ENCODE measurements at places on chromosomes 11 and 22.
A peak's percentile ranks its signal among the peaks of the same experiment; 100 is the strongest.

DNA sequence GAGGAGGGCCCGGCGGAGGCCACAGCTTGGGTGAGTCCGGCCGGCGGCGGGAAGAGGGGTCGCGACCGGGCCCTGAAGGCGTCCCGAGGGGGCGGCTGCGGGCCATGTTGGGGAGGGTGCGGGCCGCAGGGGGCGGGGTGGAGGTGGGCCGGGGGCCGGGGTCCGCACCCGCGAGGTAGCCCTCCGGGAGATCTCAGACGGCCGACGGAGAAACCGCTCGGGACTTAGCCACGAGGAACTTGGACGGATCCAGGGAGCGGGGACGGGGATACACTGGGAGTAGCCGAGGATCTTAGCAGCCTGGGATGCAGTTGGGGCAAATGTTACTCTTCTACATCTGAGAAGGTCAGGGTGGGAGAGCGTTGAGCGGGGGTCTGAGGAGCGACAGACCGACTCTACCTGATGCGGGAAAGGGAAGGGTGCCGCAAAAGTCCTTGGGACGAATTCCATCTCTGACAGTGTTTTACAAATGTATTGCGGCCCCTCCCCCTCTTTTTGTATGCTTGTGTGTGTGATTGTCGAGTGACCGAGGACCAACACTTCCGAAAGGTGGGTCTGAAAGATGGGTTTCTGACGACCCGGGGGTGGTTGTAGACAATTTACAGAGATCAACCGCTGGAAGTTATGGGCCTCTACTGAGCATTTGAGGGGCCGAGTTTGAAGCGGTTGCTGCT is 658 bp downstream of the STIP1 start:
- DNase-seq: no peak

DNA sequence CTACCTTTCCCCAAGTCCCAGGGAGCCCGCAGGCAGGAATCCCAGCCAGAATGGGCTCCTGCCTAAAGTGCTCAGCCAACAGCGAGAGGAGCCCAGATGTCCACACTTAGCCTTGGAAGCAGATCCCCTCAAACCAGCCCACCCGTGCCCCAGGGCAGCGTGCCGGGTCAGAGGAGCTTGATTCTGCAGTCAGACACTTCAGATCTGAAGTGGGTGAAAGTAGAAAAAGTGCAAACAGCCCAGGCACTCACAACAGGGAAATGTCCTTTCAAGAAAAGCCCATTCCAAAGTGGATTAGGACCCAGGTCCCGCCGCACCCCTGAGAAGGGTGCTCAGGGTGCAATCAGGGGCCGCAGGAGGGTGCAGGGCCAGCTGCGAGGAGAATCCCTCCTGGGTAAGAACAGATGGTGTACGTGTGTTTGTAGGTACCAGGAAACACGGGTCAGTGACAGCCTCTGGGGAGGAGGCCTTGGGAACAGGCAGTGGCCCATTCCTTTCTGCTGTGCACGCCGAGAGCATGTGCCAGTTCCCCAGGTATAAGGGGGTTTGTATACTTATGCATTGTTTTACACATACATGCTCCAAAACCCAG is 17.7 kb downstream of the ELFN2 start:
- DNase-seq: no peak

DNA sequence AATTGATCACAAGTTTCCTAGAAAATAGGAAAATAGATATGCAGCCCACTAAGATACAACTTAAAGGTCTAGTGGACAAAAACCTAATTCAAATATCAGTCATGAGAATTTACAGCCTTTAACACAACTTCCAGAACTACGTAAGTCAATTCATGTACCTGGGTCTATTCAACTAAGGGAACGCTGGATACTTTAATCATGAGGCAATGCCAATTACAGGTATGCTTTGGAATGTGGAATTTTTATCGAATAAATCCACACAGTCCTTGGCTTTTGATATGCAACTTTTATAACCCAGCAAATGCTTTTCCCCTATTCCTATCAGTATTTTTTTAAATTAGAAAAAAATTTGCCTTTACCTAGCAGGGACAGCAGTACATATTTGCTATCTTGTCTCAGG is 289.5 kb upstream of the FAT3 start:
- no peak for DNase-seq

- no peak for DNase-seq
Observed at GRCh38 chr11:69924308-69925161, 105.3 kb upstream of the FGF3 start.

GRCh38 chr11:69482322-69482721 is 859 bp downstream of the LINC01488 start:
- DNase-seq: no peak

GRCh38 chr11:66868726-66869566 is 12.1 kb downstream of the LRFN4 start:
- DNase-seq: peak; percentile 47

- DNase-seq: no peak
Observed at GRCh38 chr11:123286761-123287160, 91.7 kb upstream of the CLMP start.

DNA sequence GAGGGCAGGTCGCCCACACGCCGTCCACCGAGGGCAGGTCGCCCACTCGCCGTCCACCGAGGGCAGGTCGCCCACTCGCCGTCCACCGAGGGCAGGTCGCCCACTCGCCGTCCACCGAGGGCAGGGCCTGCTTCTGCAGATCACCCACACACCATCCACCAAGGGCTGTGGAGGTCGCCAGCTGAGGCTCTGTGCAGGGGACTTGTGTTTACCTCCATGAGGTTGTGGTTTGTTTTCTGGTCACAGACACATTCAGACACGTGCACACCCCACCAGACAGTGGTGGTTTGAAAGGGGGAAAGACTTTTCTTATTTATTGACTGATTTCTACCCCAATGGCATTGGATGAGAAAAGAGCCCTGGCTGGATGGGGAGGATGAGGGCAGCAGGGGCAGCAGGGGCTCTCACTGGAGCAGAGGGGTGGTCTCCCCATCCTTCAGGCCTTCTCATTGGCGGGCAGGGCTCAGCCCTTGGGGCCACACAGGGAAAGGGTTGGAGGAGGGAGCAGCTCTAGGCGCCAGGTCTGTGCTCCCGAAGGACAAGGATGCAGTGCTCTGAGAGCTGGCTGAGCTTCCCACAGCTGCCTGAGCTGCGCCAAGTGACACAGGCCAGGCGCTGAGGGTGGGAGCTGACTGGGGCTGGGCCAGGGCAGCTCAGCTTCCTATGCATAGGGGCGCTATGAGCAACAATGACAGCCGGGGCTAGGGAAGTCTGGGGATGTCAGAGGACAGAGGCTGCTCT is 252.6 kb upstream of the B3GAT1 start:
- no peak for DNase-seq

DNA sequence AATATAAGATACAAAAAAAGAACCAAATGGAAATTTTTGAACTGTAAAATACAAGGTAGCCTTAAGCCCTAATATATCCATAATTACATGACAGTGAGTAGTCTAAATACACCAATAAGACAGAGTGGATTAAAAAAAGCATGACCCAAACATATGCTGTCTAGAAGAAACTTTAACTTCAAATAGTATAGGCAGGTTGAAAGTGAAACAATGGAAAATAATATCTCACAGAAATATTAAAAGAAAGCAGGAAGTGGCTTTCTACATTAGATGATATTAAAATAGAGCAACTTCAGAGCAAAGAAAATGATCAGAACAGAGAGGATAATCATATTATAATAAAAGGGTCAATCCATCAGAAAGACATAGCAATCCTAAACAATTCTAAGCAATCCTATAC is 21.8 kb downstream of the DCUN1D5 start:
- DNase-seq: no peak

DNA sequence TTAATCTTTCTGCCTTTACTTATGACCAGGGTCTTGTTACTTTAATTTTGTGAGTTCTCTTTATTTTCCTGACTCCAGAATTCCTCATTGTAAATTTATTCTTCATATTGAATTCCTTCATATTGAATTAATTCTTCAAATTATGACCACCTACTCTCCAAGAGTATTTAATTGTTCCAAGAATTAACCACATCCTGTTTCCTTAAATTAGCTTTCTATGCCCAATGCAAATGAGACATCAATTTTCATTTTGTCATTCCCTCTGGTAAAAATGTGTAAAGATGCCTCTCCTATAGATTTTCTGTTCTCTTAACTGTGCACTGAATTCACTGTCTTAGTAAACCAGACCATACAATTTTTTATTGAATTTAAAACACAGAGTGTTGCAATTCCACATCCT is 211.2 kb upstream of the GRIA4 start:
- DNase-seq: no peak

GRCh38 chr11:561148-562003 is 606 bp downstream of the RASSF7 start:
- peak; percentile 60 for DNase-seq

GRCh38 chr11:2805388-2806056 is 80.1 kb downstream of the CDKN1C start:
- no peak for DNase-seq

- DNase-seq: no peak
Observed at GRCh38 chr11:125994509-125994908, 48.7 kb downstream of the VSIG10L2 start.

GRCh38 chr11:114400915-114401223 is 403 bp downstream of the RBM7 start:
- no peak for DNase-seq

DNA sequence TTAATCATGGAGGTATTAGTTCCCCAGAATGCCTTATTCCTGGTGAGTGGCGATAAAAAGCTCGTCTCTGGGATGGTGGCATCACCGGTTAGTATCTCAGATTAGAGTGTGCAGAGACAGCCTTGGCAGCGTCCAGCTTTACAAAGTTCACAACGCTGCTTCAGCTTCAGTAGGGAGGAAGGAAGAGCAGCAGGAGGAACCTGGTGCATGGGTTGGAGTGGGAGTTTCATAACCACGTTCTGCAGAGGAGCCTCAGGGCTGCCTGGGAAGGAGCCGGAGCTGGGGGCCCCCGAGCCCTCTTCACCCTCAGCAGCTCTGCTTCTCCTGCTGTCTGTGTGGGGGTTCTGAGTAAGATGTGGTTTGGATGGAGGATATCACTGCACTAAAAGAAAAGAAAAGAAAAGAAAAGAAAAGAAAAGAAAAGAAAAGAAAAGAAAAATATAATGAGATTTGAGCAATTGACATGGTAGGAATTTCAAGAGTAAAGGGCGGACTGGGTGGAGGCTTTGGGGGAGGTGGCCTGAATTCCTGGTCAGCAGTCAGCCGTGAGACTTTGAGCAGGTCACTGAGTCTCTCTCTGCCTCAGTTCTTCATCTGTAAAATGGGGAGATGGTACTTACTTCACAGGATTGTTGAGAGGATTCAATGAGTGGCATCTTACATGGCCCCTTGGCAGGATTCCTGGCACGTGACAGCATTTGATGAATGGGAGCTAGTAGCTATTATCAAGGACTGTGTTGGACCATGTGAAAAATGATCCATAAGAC is 6.5 kb downstream of the ASPHD2 start:
- DNase-seq: no peak

DNA sequence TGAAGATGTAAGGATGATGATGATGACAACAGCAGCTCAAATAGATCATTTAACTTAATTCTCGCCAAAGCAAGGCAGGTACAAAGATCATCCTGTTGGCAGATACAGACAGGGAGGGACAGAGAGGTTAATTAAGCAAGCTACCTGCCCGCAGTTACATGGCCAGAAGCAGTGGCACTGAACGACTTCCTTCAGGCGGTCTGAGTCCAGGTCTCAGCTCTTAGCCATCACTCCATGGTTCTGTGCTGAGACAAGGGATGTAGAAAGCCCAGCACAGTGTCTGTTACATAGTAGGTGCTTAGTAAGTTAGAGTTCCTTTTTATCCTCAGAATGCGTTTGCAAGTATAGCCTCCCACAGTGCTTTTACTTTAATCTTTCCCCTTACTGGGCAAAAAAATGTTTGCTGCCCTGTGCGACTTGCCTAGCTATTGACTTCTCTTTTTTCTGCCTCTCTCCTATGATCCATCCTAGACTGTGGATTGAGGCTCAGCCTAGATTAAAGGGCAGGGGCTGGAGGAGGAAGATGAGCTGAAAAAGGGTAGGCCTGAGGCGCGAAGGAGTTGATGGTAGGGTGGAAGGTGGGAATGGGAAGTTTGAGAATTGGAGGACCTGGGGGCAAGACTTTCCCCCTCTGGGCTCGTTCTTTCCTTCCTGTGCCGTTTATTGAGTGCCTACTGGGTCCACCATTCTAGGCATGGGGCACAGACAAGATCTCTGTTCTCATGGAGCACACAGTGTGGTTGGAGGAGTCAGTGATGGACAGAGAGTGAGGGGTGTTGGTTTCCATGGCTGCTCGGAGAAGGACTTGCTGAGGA is 108.2 kb upstream of the OR4B1 start:
- no peak for DNase-seq

DNA sequence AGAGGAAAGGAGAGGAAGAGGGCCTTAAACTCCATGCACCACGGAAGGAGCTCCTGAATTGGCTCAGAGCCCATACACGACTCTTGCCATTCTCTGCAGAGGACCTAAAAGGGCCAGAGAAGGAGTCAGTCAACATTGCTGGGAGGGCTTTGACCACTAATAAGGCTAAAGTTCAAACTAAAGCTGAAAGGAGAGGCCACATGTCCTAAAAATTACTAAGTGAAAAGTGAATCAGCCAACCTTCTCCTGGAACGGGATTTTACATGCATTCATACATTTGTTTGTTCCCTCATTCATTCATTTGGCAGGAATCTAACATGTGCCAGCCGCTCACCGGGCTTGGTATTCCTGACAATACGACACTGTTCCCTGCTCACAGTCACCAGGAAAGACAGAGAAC is 10.5 kb downstream of the CLMP start:
- no peak for DNase-seq

DNA sequence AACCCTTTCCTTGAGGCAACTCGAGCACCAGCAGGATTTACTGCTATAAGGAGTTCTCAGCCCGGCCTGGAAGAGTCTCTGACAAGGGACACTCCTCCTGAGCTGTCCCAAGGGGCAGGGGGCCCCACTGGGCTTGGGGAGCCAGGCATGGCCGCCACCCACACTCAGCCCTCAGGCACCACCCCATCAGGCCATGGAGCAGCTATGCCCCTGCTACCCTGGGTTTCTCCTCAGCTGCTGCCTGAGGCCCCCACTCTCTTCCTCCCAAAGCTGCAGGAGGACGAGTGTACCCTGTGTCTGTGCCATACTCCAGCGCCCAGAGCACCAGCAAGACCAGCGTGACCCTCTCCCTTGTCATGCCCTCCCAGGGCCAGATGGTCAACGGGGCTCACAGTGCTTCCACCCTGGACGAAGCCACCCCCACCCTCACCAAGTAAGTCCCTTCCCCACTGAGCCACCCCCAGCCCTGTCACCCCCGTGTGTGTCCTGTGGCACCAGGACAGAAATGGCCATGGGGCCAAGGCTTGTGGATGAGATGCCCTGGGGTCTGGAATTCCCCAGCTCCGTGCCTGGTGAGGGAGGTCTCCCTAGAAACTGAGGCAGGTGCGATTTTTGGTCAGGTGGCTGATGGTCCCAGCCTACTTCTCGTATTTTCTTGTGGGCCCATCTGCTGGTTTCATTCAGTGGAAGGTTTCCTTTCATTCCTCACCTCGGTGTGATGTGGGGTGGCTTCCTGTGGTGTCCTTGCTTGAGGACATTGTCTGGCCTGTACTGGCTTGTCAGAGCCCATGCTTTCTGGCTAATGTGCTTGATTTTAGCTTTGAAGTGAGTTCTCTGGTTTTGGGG is 28.4 kb downstream of the TAB1 start:
- no peak for DNase-seq

- no peak for DNase-seq
Observed at GRCh38 chr11:59573216-59573615, 42.4 kb downstream of the OSBP start.
